ENCODE measurements at places on chromosomes 2 and 18.

DNA sequence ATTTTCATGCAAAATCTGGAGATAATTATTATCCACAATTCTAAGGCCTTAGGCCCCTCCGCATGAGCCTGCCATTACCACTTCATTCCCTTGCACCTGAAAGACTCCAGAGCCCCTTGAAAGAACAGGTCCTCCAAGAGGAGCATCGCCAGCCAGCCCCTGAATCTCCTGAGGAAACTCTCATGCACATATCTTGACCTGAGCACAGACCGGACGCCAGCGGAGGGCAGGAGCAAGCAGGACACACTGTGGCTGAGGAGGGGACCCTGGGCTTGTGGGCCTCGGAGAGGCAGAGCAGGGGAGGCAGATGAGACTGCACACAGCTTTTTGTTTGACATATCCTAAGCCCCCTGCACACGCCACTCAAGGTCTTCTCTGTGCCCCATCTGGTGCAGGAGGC, 13.6 kb upstream of the ADNP2 start:
- DNase-seq = no peak
- H3K4me3 ChIP-seq = no peak overlapping the region
- no peaks in the 10 kb centered on the region for H3K4me1 ChIP-seq
- H3K36me3 ChIP-seq = no peaks in the 10 kb centered on the region
- H3K27me3 ChIP-seq = peaks cover 3% of the 10 kb centered on the region

DNA sequence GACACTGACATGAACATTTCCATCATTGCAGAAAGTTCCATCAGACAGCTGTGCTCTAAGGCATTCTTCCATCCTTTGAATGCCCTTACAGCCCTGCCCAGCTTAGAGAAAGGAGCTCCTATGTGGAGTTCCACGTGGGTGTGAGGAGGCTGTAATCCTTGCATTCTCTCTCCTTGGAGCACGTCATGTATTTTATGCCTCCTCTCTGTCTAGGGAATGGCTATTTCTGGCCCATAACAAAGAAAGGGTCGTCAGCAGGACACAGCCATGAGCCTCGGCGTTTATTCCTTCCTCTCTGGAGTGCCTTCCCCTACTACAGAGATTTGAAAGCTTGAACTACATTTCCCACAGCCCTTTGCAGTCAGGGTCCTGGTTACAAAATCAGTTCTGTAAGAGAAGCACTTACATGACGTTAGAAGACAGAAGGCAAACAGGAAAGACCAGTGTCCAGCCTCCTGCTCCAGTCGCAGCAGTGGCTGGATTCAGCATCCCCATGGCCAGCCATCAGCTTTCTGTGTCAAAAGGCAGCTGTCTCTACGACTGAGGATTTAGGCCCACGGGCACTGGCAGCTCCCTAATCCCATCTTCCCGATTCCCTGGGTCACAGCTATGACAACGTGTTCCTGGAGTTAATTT, 234.9 kb downstream of the TFCP2L1 start:
- no peak overlapping the region for H3K4me3 ChIP-seq
- H3K36me3 ChIP-seq = no peaks in the 10 kb centered on the region
- peaks cover 15% of the 10 kb centered on the region for H3K27me3 ChIP-seq
- no peak for DNase-seq
- no peaks in the 10 kb centered on the region for H3K4me1 ChIP-seq

- H3K36me3 ChIP-seq = no peaks in the 10 kb centered on the region
- H3K27ac ChIP-seq = peak overlapping the region; percentile 72
- H3K4me1 ChIP-seq = peaks cover 23% of the 10 kb centered on the region
Observed at GRCh38 chr18:49813069-49813318, 339 bp downstream of the ACAA2 start.

DNA sequence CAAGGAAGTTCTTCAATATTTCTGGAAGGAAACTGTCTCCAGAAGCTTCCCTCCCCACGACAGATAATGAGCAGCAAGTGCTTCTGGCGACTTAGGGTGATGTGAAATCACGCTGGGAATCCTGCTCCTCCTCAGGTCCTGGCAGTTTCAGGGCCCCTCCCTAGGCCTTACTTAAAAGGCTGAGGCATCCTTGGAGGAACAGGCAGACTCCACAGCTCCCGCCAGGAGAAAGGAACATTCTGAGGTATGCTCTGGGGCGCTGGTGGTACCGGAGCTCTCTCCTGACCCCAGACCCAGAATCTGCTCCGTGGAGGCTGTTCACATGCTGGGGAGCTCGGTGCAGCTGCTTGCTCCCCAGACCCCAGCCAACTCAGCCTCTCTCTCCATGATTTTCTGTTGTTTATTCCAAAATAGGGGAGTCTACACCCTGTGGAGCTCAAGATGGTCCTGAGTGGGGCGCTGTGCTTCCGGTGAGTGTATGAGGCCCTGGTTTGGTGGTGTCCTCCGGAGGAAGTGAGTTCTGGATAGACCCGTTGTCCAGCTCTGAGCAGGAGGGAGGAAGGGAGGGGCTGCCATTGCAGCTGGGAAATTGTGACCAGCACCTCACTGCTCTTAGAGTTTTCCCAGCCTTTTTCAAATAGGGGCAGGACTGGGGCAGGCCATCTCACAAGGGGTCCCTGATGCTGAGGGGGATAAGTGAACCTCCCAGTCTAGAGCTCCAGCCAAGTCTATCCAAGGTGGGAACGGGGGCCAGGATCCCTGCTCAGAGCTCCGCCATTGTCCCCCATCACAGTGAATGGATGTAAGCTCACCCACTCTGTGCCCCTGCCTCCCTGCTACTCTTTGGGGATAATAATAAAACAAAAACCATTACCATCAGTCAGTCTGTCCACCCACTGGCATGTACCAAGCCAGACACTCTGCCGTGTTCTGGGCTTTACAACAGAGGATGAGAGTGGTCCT, at the start of gene IL36RN:
Gene IL36RN, plus strand, starts transcription at position 201 of the 963 bp plus-strand sequence. Its CDS starts 241 bp downstream, at position 442.
- H3K27ac ChIP-seq = peak within 1 kb of the TSS; percentile 72
- peak within 1 kb of the TSS; percentile 7 for H3K4me3 ChIP-seq
- no peak for DNase-seq
- H3K4me1 ChIP-seq = peaks cover 37% of the 10 kb centered on the region
- no peaks in the 10 kb centered on the region for H3K27me3 ChIP-seq
- H3K36me3 ChIP-seq = no peaks in the 10 kb centered on the region

- H3K27ac ChIP-seq = no peak overlapping the region
- H3K27me3 ChIP-seq = no peaks in the 10 kb centered on the region
- H3K4me3 ChIP-seq = no peak overlapping the region
- peaks cover 12% of the 10 kb centered on the region for H3K4me1 ChIP-seq
Observed at GRCh38 chr18:70328169-70328568, 39.3 kb downstream of the SOCS6 start.

DNA sequence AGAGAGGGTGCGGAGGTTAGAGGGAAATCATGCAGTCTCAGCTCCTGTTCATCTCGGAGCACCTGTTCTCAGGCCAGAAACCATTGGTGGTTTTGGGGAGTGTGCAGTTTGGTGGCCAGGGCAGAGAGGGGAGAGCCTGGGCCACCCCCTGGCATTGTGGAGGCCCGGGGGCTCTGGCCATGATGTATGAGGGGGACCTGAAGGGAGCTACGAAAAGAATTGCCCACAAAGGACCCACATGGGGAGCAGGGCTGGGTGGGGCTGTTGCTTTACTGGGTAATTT, 87.7 kb downstream of the DGKD start:
- no peak overlapping the region for H3K4me3 ChIP-seq
- no peaks in the 10 kb centered on the region for H3K27me3 ChIP-seq

GRCh38 chr18:67402543-67402942, 114.0 kb downstream of the DSEL start:
- H3K27me3 ChIP-seq = no peaks in the 10 kb centered on the region
- no peak overlapping the region for H3K4me3 ChIP-seq
- H3K4me1 ChIP-seq = no peaks in the 10 kb centered on the region
- H3K27ac ChIP-seq = no peak overlapping the region

DNA sequence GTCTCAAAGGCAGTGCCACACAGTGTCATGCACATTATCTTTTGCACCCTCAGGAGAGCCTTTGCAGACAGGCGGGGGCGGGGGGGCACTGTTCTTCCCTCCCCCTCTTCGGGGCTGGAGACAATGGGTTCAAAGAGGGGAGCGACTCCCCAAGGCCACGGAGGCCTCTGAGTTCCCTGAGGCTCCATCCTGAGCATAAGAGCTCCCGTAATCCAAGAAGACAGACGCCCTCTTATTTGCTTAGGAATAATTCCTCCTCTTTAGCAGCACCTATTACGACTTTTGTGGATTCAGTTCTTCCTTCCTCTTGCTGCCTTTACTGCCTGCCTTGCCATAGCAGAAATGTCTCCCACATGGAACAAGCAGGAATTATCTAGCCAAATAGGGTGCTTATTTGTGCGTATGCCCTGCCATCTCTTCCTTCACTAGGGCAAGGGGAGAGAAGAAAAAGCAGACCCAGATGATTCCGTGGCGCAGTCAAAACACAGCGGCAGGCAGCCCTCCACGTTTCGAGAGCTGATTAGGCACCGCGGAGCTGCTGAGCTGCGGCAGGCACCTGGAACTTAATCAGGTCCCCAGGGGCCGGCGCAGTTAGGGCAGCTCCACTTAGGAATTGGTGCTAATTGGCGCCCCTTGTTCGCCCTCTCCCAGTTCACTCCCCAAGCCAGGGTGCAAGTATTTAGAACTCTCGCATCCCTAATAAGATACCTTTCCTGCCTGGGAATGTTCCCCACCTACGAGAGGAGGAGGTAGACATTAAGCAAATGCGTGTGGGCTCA, 233.4 kb upstream of the MYT1L start:
- H3K27me3 ChIP-seq = peaks cover 98% of the 10 kb centered on the region
- no peak overlapping the region for H3K4me3 ChIP-seq
- no peak overlapping the region for H3K27ac ChIP-seq
- H3K4me1 ChIP-seq = no peaks in the 10 kb centered on the region
- no peaks in the 10 kb centered on the region for H3K36me3 ChIP-seq

- H3K36me3 ChIP-seq = no peaks in the 10 kb centered on the region
- no peak for DNase-seq
- H3K4me3 ChIP-seq = peak overlapping the region; percentile 96
- peaks cover 47% of the 10 kb centered on the region for H3K4me1 ChIP-seq
- peak overlapping the region; percentile 81 for H3K27ac ChIP-seq
Observed at GRCh38 chr2:68251855-68252399, 405 bp downstream of the PPP3R1 start.

DNA sequence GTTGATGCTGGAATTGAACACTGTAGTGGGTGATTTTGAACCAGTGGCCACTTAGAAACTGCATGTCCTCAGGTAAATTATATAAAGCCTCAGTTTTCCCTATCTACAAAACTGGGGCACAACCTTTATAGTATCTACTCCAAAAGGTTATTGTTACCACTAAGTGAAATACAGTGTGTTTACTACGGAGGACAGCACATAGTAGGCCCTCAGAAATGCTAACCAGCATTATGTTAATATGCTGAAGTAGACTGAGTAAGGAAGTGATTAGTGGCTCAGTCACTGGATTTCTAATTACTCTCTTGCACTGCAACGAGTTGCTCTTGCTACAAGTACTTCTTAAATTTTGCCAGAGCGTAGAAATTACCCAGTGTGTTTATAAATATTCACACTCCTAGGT, 139.5 kb downstream of the HAUS1 start:
- H3K36me3 ChIP-seq = no peaks in the 10 kb centered on the region
- H3K4me1 ChIP-seq = peaks cover 10% of the 10 kb centered on the region
- H3K27me3 ChIP-seq = no peaks in the 10 kb centered on the region
- H3K27ac ChIP-seq = no peak overlapping the region
- no peak overlapping the region for H3K4me3 ChIP-seq

GRCh38 chr2:45168711-45169338, 159.6 kb upstream of the SIX2 start:
- no peaks in the 10 kb centered on the region for H3K36me3 ChIP-seq
- peak overlapping the region; percentile 79 for H3K4me3 ChIP-seq
- peak overlapping the region; percentile 57 for H3K27ac ChIP-seq
- no peaks in the 10 kb centered on the region for H3K27me3 ChIP-seq

DNA sequence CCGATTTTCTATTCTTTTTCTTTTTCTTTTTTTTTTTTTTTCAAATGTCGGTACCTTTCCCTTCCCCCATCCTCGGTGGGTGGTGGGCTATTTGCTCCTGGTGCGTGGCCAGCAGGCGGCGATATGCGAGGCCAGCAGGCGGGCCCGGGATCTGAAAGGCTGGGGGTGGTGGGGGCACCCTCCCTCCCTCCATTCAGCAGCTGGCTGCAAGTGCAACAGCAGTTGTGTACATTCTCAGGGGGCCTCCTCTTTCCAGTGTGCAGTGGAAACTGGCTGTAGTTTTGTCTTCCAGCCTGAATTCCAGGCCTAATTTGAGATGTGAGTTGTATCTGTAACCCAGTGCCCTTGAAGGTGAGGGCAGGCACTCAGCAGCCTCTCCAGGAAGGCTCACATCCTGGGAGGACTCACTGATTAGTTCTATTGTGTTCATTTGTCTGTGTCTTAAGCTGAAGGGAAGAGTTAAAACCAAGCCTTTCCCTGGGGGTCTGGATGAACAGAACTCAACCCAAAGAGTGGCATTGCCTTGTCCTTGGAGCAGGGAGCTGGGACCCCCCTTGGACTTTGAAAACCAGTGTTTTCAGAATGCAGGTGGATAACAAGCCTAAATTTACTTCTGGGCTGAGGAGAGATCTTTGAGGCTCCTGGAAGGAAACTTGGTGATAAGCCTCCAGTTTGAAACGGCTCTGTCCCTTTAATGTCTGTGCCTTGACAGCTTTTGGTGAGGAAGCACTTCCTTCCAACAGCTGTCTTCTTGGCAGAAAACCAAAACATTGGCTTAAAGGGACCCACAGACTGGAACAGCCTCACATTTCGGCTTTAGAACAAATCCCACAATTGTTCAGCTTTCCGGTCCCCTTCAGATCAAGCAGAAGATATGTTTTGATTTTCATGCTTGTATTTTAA, 3.3 kb downstream of the MYCN start:
- no peaks in the 10 kb centered on the region for H3K36me3 ChIP-seq
- no peak for DNase-seq
- no peaks in the 10 kb centered on the region for H3K4me1 ChIP-seq
- H3K4me3 ChIP-seq = no peak overlapping the region
- H3K27ac ChIP-seq = no peak overlapping the region

GRCh38 chr2:54336136-54336976, 80.3 kb upstream of the TSPYL6 start:
- peaks cover 2% of the 10 kb centered on the region for H3K4me1 ChIP-seq
- no peak overlapping the region for H3K4me3 ChIP-seq
- H3K36me3 ChIP-seq = no peaks in the 10 kb centered on the region

GRCh38 chr18:12403601-12404506, 3.9 kb upstream of the PRELID3A start:
- no peak overlapping the region for H3K4me3 ChIP-seq
- H3K27me3 ChIP-seq = no peaks in the 10 kb centered on the region
- H3K4me1 ChIP-seq = peaks cover 35% of the 10 kb centered on the region
- H3K27ac ChIP-seq = peak overlapping the region; percentile 40
- H3K36me3 ChIP-seq = no peaks in the 10 kb centered on the region

- H3K36me3 ChIP-seq = no peaks in the 10 kb centered on the region
- H3K27me3 ChIP-seq = no peaks in the 10 kb centered on the region
- H3K4me3 ChIP-seq = no peak overlapping the region
- DNase-seq = no peak
- H3K27ac ChIP-seq = no peak overlapping the region
- H3K4me1 ChIP-seq = no peaks in the 10 kb centered on the region
Observed at GRCh38 chr18:8911408-8912340, 190.8 kb upstream of the NDUFV2 start.

GRCh38 chr18:58491113-58491696, 137.7 kb downstream of the ALPK2 start:
- 0 out of 2 replicates have a peak, but pooled peaks cover 3% of the 10 kb centered on the region for H3K4me1 ChIP-seq
- H3K27ac ChIP-seq = no peak overlapping the region
- no peaks in the 10 kb centered on the region for H3K27me3 ChIP-seq
- no peaks in the 10 kb centered on the region for H3K36me3 ChIP-seq
- no peak overlapping the region for H3K4me3 ChIP-seq
- DNase-seq = no peak

GRCh38 chr2:112529757-112530156, 12.5 kb upstream of the POLR1B start:
- no peaks in the 10 kb centered on the region for H3K36me3 ChIP-seq
- no peaks in the 10 kb centered on the region for H3K4me1 ChIP-seq
- H3K4me3 ChIP-seq = no peak overlapping the region
- H3K27ac ChIP-seq = no peak overlapping the region
- H3K27me3 ChIP-seq = no peaks in the 10 kb centered on the region
- no peak for DNase-seq

GRCh38 chr2:176812246-176812775, 400.3 kb upstream of the HNRNPA3 start:
- no peak for DNase-seq
- no peaks in the 10 kb centered on the region for H3K36me3 ChIP-seq
- H3K27me3 ChIP-seq = 0 out of 2 replicates have a peak, but pooled peaks cover 3% of the 10 kb centered on the region
